ENCODE measurements at places on chromosomes 1 and 21.

- no peak for DNase-seq
Measured at GRCh38 chr1:23020706-23021405, 1.6 kb downstream of the KDM1A start.

DNA sequence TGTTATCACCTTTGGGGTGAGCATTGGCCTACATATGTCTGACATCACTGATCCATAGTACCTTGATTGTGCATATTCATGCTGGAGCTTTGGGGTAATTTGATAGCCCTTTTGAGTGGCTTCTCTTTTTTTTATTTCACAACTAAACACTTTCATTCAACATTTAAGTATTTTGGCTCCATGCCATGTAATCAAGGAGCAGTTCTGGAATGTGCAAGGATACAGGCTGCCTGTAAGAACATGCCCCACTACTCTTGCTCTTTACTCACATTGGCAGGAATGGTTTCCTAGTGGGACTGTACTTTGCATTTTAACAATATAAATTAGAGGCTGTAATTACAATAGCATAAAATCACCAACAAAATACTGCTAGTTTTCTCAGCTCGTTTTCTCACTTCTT, 300.7 kb upstream of the SPAG17 start:
- DNase-seq, result no peak

- no peak for DNase-seq
Measured at GRCh38 chr1:203318229-203318517, 12.9 kb downstream of the BTG2 start.

DNA sequence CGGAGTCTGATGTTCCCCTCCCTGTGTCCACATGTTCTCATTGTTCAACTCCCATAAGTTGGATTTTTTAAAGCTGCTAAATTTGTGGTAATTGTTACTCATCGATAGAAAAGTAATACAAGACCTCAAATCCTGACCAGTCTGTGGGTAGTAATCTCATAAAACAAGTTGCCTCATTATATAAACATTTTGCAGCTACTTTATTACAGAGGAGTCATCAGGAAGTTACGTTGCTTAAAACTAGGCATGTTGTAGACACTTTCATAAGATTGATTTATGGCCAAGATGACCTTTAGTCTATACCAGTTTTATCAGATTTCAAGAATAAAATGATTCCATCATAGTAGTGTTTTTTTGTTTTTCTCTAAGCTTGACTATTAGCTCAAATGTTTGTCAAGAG, 208.8 kb downstream of the GIPC2 start:
- DNase-seq, result no peak

DNA sequence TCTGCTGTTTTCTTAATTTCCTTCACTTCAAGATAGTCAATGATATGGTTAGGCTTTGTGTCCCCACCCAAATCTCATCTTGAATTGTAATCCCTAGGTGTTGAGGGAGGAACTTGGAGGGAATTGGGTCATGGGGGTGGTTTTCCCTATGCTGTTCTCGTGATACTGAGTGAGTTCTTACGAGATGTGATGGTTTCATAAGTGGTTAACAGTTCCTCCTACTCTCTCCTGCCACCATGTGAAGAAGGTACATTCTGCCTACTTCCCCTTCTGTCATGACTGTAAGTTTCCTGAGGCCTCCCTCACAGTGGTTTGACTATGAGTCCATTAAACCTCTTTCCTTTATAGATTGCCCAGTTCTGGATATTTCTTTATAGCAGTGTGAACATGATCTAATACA, 74.0 kb upstream of the SAMSN1 start:
- DNase-seq, result no peak

- no peak for DNase-seq
Measured at GRCh38 chr1:171805395-171806115, 24.1 kb downstream of the METTL13 start.

DNA sequence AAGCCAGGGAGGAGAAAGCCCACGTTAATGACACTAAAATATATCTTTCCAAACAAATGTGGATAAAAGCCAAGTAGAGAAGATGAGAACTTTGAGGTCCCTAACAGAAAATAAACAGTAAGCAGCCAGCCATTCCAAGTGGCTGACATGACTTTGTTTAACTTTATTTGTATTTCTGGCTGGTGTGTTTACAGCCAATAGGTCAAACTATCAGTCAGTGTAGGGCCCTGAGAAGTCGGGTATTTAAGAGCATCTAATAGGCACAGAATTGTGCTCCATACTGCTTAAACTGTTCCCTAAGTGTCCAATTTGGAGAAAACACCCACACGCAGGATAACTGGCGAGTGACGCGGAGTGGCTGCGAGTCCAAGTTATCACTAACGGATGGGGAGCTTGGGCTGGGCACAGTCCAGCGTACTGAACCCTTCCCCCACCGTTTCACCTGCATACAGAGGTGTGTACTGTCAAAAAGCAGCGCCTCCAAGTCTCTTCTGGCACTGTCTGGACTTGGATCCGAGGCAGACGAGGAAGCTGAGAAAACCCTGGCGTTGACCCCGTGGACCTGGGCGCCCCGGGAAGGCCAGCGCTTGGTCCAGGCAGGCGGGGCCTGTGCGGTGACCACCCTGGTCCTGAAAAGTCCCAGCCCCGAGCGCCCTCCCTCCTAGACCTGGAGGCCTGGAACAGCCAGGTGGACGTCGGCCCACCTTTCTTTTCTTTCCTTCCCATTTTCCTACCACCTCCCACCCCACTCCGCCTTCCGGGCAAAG, 662 bp upstream of the LGALS8 start:
- DNase-seq, result no peak
